ENCODE measurements at places on chromosomes 3 and 15. TPM values are rescaled to one million over a fixed set of nuclear protein-coding genes. Genes with fewer than 3 reads are reported as not detected.

DNA sequence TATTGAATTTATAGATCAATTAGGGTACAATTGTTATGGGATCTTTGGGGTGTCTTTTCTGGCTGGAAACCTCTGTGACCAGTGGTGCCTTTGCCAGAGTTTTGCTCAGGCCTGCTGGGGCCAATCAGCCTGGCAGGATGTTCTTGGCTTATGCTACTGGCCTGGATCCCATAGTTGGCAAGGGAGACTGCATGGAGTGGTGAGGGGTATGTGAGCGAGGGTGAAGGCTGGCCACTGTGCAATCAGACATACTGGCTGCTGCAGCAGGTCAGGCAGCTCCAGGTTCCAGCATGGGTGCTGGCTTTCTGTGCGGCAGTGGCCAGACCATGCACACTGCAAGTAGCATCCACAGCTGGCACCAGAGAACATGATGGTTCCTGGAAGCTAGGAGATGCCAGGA, 1053.2 kb upstream of the GBE1 start:
- no peak for DNase-seq

- DNase-seq, result no peak
Observed at GRCh38 chr3:10763817-10764258, 52.2 kb upstream of the SLC6A11 start.

- DNase-seq, result no peak
Observed at GRCh38 chr3:194080913-194081800, 54.8 kb upstream of the HES1 start.

- no peak for DNase-seq
Observed at GRCh38 chr3:26247712-26248111, 374.9 kb upstream of the LRRC3B start.

- no peak for DNase-seq
Observed at GRCh38 chr15:91017716-91018115, 4.7 kb downstream of the VPS33B start.

GRCh38 chr15:32117122-32117521, 86.8 kb downstream of the CHRNA7 start:
- no peak for DNase-seq

DNA sequence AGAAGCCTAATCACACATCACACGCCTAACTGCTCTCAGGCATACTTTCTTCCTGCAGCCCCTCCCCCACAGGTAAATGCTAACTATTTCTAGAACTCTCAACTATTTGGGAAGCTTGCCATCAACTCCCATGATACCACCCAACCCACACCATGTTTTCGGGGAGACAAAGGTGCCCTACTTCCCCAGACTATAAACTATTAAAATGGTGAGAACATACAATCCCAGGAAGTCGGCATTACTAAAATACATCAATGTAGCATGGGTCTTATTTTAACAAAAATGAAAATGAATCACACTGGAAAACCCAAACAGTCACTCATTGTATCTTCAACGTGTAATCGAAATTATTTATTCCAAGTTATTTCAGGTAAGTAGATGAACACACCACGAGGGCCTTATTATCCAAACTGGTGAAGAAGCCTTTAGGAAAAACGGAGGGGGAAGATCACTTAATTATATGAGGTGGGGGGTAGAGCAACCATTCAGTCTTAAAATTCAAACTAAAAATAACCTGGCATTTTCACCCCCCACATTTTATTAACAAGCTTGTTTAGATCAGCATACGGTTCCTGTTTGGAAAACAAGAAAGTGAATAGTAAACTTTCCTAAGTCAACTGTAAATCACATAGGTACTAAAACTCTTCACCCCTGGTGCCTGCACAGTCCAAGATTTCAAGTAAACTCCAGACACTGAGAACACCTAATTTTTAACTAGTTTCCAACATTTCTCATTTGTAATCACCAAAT, 1.9 kb downstream of the TBL1XR1 start:
- DNase-seq, result peak; percentile 41

- peak; percentile 71 for DNase-seq
Observed at GRCh38 chr3:27681249-27681748, 40.8 kb downstream of the EOMES start.

GRCh38 chr3:136604961-136605360, 147.2 kb downstream of the STAG1 start:
- peak; percentile 38 for DNase-seq

DNA sequence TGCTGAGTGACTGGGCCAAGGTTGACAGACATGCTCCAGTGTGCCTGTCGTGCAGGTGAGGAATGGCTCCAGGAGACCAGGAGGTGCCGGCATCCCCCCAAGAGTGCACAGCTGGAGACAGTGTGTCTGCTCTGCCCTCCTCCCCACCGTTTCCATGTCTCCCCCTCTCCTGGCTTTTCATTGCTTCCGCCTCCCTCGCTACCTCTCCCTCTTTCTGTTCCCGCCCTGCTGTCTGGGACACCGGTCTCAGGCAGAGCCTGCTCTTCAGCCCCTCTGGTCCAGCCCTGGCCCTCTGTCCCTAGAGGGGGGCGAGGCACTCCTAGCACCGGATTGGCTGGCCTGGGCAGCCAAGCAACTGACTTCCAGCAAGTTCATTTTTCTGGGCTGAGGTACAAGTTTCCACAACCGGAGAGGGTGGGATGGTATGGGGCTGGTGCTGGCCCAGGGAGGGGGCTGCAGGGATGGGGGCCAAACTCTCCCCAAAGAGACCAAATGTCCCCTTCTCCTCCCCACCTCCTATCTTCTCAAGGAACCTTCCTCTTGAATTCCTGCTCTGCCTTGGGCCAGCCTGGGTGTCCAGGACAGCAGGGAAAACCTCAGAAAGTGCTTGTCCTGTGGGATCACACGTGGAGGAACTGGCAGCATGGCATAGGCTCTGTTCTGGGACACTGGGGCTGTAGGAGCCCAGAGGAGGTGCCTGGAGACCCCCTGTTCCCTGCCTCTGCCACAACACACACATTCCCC, 32.6 kb downstream of the PRKCD start:
- no peak for DNase-seq

- no peak for DNase-seq
Observed at GRCh38 chr3:195208183-195208582, 62.8 kb downstream of the XXYLT1 start.

- DNase-seq, result no peak
Observed at GRCh38 chr15:94723801-94724200, 492.4 kb downstream of the MCTP2 start.

DNA sequence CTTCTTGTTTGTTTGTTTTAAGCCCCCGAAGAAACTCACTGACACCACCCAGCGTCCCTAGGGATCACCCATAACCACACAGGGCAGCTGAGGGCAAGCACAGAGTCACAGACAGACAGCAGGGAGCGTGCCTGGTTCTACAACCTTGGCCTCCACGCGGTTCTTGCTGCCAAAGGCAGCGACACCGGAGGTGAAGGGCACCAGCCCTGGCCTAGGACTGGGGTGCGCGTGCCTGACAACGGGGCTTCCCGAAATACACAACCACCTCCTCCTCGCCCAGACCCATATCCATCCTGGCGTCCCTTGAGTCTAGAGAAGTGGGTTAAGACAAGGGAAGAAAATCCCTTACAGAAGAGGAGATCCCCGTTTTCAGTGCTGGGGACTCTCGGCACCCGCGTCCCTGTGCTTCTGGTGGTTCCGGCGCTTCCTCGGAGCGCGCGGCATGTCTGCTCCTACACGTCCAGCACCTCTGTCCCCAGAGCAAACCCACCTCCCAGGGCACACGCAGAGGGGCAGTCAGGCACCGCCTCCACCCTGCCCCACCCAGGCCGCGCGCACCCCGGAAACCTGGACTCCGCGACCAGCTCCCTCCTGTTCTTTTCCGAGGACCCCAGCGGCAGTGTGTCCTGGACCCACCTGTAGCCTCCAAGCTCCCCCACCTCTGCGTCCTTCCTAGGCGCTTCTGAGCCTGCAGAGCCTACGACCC, 911 bp downstream of the RFTN1 start:
- DNase-seq, result peak; percentile 34

- DNase-seq, result no peak
Observed at GRCh38 chr15:43276563-43277200, 10.0 kb upstream of the TGM5 start.

DNA sequence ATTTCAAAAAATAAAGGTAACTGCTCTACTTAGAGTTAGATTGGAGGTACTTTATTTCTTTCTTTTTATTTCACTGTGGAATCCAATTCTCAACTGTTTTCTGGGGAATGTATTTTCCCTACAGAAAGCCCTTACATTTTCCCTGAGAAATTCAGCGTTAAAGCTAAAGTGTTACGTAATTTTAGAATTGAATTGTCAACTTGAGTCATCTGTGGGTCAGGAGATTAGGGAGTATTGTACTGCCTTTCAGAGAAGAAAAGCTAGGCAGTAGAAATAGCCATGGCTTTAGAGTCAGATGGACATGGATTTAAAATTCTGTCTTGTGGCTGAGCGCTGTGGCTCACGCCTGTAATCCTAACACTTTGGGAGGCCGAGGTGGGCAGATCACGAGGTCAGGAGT, 728.6 kb downstream of the ROBO1 start:
- DNase-seq, result no peak

- no peak for DNase-seq
Observed at GRCh38 chr3:194870394-194871110, 184.9 kb downstream of the FAM43A start.

GRCh38 chr15:69648212-69648611, 195.6 kb downstream of the RPLP1 start:
- no peak for DNase-seq

- no peak for DNase-seq
Observed at GRCh38 chr3:87390821-87391220, 114.4 kb upstream of the POU1F1 start.

DNA sequence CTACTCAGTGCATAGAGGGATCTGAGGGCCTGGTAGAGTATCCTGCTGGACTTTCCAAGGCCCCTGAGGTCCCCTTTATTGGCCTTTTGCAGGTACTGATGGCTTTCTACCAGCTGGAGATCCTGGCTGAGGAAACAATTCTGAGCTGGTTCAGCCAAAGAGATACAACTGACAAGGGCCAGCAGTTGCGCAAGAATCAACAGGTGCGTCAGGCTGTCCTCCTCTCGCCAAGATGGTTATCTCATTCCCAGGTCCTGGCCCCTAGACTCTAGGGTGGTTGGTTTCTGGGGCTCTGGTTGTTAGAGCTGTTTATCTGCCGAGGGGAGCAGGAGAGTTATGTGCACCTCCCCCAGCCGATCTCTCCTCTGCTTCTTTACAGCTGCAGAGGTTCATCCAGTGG, 9.3 kb downstream of the EIF2B5 start:
- DNase-seq, result no peak

DNA sequence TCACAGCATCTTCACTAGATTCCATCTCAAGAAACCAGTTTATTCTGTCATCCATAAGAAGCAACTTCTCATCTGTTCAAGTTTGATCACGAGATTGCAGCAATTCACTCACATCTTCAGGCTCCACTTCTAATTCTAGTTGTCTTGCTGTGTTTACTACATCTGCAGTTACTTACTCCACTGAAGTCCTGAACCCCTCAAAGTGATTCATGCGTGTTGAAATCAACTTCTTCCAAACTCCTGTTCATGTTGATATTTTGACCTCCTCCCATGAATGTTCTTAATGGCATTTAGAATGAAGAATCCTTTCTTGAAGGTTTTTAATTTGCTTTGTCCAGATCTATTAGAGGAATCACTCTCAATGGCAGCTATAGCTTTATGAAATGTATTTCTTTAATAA, 287.6 kb upstream of the TBL1XR1 start:
- DNase-seq, result no peak

DNA sequence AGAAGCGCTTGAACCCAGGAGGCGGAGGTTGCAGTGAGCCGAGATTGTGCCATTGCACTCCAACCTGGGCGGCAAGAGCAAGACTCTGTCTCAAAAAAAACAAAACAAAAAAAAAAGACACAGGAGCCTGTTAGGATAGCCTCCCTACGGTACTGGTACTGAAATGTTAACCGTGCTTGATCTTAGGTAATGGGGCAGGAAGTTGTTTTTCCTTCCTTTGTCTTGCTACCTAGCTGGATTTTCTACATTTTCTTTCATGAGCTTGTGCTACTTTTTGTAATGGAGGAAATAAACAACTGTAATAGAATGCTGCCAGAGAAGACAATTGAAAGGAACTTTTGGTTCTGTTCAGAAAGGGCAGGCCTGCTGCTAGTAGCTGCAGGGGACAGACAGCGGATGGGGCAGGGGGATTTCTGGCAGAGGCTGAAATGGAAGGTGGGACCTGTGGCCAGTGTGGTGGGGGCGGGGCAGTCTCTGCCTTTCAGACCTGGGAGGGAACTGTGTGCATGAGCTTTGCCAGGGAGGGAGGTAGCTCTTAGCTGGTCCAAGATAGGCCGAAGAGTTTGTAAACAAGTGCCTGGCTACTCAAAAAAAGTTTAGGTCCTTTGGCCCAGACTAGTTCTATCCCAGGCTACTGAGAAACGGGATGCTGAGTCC, 49.0 kb upstream of the SEMA4B start:
- no peak for DNase-seq

DNA sequence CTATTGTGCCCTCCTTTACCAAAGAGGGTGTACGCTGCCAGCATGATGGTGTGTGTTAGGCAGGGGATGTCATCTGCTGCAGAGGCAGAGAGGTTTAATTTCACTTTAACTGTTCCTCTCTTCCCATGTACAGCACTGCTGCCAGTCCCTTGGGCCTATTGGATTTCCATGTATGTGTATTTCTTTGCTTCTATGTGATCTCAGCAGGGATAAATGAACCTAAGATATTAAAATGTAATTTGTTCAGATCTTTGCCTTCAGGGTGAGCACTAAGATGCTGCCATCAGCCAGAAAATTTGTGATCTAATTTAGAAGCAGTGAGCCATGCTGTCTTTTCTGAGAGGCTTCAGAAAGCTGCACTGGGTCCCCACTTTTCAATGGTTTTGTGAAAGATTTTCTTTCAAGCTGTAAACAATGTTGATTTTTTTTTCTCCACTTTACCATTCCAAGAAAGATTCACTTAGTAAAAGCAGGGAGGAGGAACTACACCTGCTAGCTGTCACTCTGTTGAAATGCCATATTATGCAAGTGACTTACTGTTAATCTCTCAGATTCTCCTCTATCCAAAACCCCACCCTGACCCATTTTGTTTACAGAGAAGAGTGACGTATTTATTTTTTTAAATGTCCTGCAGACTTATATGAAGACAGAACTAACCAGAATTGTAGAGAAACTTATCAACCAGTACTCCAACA, 261.9 kb downstream of the TBL1XR1 start:
- no peak for DNase-seq

The TICRR gene
- total RNA-seq, result 10.1 TPM

The EIF1B gene
- 25.7 TPM for total RNA-seq

The RFT1 gene
- 35.0 TPM for total RNA-seq

The SERINC4 gene
- 0.13 TPM for total RNA-seq

The MESP2 gene
- total RNA-seq, result not detected

The UACA gene
- 38.9 TPM for total RNA-seq

The MTFMT gene
- 32.2 TPM for total RNA-seq

The ARNT2 gene
- total RNA-seq, result 3.7 TPM

The STXBP5L gene
- total RNA-seq, result 0.05 TPM

The GP9 gene
- not detected for total RNA-seq

The ZKSCAN7 gene
- total RNA-seq, result 0.10 TPM

The THBS1 gene
- 188 TPM for total RNA-seq

The TYRO3 gene
- 32.4 TPM for total RNA-seq

The MUC4 gene
- total RNA-seq, result 0.07 TPM

The RARRES1 gene
- not detected for total RNA-seq

The ST8SIA2 gene
- total RNA-seq, result 1.8 TPM

The HTR3D gene
- total RNA-seq, result not detected

The SEMA6D gene
- total RNA-seq, result 0.35 TPM

The BOC gene
- 15.3 TPM for total RNA-seq

The TM4SF18 gene
- total RNA-seq, result 0.03 TPM

The AGBL1 gene
- not detected for total RNA-seq

The CA12 gene
- 15.0 TPM for total RNA-seq

The FOXB1 gene
- not detected for total RNA-seq
